ENCODE measurements at places on chromosomes 2 and 18. TPM values are rescaled to one million over a fixed set of nuclear protein-coding genes. Genes with fewer than 3 reads are reported as not detected.

DNA sequence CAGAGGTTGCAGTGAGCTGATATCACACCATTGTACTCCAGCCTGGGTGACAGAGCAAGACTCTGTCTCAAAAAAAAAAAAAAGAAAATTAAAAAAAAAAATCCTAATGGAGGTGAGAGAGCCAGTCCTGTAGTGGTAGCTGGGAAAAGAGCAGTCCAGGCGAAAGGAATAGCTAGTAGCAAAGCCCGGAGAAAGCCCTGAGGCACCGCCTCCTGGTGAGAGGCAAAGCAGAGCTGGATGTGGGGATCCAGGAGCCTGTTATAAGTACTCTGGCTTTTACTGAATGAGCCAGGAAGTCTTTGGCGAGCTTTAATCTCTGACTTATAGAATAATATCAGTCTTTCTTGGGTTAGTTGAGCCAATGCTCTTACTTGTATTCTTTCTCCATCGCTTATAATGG lies 6.6 kb upstream of the KLHL23 start:
- DNase-seq: no peak

DNA sequence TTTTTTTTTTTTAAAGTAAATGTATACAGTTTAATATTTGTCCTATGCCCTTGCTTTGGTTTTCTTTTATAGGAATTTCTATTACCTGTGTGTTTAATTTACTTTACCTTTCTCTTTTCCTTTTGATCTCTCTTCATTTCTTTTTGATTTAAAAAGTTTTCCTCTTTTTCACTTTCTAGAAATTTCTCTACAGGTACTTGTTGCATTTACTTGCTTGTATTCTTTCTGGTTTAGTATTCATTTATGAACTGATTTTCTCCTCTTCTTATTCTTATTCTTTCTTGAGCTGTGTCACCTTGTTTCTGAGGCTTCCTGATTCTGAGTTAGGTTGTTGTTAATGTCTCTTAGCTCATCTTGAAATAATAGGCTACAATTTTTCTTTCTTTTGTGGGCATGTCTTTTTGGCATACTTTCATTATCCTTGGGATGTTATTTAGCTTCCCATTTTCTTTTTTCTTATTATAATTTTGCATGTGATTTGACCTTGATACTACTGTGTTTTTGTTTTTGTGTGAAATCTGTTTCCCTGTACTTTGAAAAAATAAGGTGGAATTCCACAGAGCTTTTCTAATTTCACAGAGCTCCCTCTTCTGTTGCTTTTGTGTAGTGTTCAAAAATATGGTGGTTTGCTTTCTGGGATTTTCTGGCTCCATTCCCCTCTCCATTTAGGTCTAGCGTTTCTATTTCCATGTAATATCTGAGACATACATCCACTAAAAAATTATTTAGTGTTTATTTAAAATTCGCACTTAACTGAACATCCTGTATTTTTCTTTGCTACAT lies 25.5 kb upstream of the ALMS1 start:
- no peak for DNase-seq

DNA sequence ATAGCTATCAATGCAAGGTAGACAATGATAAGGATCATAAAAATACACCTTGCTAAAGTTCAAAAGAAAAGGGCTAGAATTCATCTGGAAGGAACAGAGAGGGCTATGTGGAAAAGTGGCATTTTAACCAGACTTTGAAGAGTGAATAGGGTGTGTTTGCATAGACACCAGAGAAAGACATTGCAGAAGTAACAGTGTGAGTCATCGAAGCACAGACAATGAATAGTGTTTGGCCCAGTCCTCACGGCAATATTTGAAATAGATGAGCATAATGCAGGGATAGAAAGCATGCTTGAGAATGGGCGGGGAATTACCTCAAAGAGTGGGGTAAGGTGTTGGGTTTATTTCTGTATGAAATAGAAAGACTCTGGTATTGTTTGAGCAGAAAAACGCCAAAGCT lies 24.2 kb downstream of the MYT1L start:
- DNase-seq: no peak

Gene MATN3
- 5.0 TPM for total RNA-seq

Gene FSIP2
- total RNA-seq: 1.2 TPM

Gene MAP3K19
- total RNA-seq: not detected

Gene ITPRIPL1
- total RNA-seq: 1.2 TPM

Data from kidney (tissue), 22 donors.